ENCODE measurements at places on chromosomes 2 and 18.

GRCh38 chr2:187658952-187659525, 104.8 kb upstream of the TFPI start:
- no peak for DNase-seq

GRCh38 chr2:46985512-46985911, 69.9 kb upstream of the MCFD2 start:
- DNase-seq: no peak

DNA sequence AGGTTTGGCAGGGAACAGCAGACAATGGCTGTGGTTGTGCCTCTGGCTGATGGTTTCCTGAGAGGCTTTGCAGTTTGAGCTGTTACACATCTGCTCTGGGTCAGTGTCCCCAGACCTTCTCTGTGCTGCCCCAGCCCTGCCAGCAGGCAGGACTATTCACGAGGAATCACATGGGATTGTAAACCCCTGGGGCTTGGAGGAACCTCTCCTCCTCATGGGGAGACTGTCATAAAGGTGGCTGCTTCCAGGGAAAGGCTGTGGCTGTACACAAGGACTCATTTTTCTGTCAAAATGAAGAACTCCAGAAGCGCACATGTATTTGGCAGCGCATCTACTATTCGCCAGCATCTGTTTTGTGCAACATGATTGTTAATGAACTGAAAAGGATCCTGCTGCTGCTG, 142.6 kb upstream of the CYP1B1 start:
- DNase-seq: no peak

DNA sequence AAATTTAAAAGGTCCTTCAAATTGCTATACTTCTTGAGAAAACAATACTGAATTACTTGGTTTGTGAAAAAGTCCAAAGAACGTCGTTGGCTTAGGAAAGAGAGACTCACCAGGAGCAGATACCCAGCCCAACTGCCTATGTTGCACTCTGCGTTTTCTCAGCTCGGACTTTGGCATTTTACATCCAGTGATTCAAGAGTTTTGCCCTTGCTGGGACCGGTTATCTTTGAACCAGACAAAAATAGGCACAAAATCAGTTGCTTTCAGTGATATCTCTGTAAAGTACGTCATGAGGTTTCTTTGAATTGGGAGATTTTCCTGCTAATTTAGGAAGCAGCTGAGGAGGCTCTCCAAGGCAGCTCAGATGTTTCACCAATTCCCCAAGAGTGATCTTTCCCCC, 29.3 kb downstream of the FHOD3 start:
- DNase-seq: no peak

DNA sequence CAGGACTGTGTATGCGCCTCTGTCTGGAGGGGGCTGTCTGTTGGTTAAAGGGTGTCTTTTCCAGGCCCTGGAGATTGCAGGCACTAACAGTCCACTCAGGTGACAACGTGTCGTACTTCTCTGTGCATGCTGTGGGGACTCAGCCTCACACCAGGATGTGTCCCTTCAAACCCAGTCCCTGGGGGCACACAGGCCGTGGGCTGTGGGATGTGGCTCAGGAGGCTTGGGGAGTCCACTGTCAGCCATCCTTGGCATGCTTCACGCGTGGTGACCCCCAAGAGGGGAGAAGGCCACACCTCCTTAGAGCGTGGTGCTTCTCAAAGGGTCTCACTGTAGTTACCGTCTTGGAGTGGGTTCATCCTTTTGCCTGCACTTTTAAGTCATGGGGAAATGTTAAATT, 127.8 kb downstream of the KLHL29 start:
- DNase-seq: no peak

DNA sequence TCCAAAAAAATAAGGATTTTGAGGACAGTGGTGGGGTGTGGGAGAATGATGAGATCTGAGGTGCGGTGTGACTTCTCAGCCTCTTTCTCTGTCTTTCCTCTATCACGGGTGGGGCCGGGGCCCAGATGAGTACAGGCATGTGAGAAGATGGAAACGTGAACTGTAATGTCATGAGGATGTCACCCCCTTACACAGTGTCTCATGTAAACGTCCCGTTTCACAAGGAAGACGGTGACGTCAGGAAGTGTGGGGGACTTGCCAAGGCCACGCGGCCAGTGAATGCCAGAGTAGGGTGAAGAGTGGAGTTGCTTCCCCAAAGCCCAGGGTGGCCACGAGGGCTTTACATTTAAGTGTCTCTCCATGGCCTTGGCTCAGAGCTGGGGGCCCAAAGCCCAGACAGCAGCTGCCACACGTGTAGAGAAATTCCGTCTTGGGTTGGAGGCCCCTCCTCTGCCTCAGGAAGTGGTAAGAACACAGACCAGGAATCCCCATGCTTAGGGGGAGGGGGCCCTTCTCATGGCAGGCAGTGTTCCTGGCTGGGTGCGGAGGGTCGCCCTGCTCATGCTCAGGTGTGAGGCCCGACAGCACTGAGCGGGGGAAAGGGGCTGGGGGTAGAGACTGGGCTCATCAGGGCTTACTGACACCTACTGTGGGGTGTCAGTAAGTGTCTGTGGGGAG, 80.9 kb upstream of the SMAD7 start:
- no peak for DNase-seq

DNA sequence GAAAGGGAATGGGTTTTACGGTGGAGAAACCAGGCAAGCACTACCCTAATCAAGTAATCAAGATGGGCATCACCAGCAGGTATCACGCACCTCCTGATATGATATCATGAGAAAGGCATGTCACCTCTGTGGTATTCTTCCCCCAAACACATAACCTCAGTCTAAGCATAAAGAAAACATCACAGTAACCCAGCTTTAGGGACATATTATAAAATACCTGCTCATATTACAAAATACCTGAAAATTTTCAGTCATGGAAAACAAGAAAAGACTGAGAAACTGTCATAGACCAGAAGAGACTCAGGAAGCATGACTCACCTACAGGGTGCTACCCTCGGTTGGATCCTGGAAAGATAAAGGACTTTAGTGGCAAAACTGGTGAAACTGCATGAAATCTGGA, 30.5 kb downstream of the GCKR start:
- no peak for DNase-seq

DNA sequence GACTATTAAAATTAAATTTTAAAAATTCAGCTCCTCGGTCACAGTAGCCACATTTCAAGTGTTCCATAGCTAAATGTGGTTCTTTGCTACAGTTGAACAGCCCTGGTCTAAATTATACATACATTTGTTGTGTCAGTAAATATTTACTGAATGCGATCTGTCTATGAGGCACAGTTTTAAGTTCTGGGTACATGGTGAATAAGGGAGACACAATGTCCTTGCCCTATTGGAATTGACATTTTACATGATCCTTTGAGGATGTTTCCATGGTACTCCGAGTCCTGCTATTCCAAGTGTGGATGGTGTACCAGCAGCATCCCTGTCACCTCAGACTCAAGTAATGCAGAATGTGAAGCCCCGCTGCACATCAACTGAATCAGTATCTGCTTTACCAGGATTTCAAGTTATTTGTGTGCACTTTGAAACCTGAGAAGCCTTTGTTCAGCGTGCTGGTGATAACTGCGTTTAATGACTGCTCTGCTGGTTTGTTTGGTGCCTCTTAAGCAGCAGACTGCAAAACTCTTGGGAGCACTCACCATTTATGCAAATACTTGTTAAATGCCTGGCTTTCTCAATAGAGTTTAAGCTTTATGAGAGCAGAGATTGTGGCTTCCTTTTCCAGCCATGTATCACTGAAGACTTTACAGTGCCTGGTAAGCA, 1.5 kb downstream of the GALNT1 start:
- peak; percentile 98 for DNase-seq

DNA sequence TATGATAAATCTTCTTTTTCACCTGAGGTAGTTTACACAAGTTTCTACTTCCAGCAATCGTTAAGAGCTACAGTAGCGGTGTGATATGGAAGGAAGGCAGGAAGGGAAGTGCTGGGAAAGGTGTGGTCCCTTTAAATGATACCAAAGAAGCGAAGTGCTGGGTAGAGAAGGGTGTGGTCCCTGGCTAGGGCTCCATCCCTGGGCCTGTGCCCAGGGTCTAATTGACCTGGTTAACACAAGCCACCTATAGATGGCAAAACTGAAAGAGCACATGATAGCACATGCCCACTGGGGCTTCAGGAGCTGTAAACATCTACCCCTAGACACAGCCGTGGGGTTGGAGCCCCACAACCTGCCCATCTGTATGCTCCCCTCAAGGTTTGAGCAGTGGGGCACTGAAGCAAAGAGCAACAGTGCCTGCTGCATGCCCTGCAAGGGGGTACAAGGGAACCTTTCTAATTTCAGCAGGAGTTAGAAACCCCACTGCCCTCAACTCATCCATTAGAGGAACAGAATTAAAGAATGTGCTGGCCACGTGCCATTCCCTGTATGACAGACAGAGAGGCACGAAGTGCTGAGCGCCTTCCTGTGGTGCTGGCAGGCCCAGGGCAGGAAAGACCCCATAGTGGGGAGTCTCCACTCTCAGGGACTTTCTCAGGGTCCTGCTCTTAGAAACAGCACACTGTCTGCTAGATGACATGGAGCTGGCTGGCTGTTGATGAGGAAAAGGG, 153.1 kb upstream of the LMAN1 start:
- no peak for DNase-seq

DNA sequence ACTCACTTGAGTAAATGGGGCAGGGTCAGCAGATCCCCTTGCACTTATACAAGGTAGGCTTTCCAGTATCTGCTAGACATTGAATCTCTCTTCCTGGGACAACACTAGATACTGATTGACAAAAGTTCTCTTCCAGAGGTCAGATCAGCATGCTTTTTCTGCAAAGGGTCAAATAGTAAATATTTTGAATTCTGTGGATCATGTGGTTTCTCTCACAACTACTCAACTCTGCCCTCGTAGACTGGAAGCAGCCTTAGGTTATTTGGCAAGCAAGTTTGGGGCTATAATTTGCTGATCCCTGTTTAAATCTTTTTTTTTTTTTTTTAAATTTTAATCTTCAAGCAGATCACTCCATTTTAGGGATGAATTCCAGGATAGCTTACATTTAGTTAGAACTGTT, 17.4 kb upstream of the NABP1 start:
- no peak for DNase-seq

GRCh38 chr2:20514596-20515269, 67.9 kb downstream of the RHOB start:
- DNase-seq: no peak

- no peak for DNase-seq
Observed at GRCh38 chr2:523698-524270, 153.4 kb downstream of the TMEM18 start.

GRCh38 chr2:69561101-69561500, 82.4 kb downstream of the AAK1 start:
- DNase-seq: no peak

DNA sequence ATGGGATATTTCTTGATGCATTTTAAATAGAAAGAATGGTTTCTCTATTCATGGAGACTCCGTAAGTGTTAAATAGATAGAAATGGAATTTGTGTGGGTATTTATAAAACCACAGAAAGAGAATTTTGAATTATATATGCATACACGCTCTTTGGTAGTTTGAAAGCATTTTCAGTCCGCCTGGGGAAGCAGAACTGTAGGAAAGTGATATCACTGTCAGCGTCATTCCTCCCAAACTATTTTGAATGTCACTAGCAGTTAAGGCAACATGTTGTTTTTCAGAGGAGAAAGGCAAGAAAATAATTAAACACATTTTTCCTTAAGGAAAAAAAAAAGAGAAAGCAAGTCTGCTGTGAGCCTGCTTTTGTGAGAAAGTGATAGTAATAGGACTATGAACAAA, 8.7 kb upstream of the ERMN start:
- no peak for DNase-seq
